Spleen (tissue), 13 donors: ENCODE measurements at places on chromosomes 6 and 20. TPM values are rescaled to one million over a fixed set of nuclear protein-coding genes. Genes with fewer than 3 reads are reported as not detected.

DNA sequence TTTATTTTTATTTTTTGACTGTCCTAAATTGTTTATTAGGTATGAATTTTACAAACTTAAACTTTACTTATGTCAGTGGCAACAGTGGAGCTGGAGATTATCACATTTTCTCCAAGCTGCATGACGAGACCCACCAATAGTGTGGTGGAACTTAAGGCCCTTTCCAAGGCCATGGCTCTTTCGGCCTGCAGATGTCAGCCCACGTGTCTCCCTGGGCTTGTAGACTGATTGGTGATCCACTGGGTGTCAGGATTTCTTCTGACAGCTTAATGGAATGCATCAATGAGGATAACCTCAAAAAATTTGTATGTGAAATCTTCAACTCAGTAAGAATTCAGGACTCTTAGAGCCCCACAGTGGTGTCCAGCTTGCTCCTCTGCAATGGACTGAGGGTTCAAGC is 32.3 kb upstream of the OVOL2 start:
- DNase-seq = no peak

PTCRA gene
- 2.1 TPM for polyA plus RNA-seq

- DNase-seq = no peak
Observed at GRCh38 chr20:36155991-36156390, 1.5 kb downstream of the EPB41L1 start.

- no peak for DNase-seq
Observed at GRCh38 chr6:3819161-3820110, 29.7 kb upstream of the FAM50B start.

PAK5 gene
- not detected for polyA plus RNA-seq

CTSZ gene
- polyA plus RNA-seq = 223 TPM

GPX6 gene
- polyA plus RNA-seq = not detected
